Daoy (cell line): ENCODE measurements at places on chromosomes 13 and 19. TPM values are rescaled to one million over a fixed set of nuclear protein-coding genes. Genes with fewer than 3 reads are reported as not detected.

ZSCAN5B gene
- not detected in 2 replicates for total RNA-seq

DNA sequence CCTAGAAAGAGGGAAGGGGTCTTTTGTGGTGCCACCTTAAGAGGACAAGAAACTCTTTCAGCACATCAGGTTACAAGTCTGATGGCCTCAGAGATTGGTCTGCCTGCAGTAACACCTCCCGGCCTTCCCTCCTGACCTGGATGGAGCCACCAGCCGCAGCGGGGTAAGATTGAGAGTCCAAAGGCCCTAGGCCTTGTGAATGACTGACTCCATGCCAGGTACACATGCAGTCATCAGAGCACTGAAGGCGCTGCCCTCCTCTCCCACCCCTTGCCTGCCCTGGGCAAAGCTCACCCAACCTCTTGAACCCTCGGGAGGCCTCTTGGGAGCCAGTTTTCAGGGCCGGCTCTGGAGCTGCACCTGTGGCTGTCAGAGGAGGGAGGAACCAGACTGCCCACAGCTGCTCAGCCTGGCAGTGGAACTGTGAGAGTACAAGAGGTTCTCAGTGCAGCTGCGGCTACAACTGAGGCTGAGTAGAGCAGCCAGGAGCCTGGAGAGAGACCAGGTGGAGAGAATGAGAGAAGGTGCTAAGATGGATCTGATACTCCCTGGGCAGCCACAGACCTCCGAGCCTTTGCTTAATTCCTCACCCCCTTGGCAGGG is 23.8 kb upstream of the C13orf42 start:
- DNase-seq: no peak

LYPD5 gene
- total RNA-seq: 0.89 and 2.9 TPM in 2 replicates

DNA sequence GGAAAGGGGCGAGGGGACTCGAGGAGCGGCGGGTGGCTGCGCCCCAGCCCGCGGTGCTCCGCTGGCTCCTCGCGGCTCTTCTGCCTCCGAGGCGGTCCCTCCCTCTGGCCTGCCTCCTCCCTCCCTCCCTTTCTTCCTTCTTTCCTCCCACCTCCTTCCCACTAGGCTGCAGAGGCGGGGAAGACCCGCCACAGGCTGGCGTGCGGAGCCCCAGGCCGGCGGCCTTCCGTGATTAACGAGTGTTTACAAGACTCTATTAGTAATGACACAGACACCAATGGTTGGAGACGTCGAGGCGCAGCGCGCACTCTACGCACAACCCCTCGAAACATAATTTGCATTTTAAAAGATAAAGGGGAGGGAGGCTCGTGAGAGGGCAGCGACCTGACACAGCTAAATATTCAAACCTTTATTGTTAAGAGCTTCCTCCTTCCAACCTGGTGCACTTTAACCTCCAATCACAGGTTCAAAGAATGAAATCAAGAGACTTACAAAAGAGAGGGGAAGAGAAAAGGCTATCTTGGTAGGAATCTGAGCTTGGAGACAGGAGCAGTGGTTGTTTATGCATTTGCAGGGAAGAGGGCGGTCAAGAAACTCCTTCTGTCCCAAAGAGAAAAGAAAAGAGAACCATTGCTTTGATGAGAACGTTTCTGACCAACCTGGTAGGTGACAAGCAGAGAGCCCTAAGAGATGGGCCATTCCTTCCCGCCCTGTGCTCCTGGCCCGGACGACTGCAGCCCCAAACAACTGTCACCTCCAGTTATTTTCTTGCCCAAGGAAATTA is at the start of gene CDX2:
TSS of gene CDX2 (minus strand) at position 234 of the 784 bp plus-strand sequence. CDS start 309 bp downstream, outside the sequence.
- DNase-seq: no peak

GSX1 gene
- total RNA-seq: not detected in 2 replicates

ZNF440 gene
- total RNA-seq: 2.9 and 5.2 TPM in 2 replicates

B3GNT8 gene
- 0.06 TPM in 1 of 2 replicates, not detected in the other for total RNA-seq

GRCh38 chr13:42752731-42753130 is 28.7 kb upstream of the FAM216B start:
- no peak for DNase-seq

DNA sequence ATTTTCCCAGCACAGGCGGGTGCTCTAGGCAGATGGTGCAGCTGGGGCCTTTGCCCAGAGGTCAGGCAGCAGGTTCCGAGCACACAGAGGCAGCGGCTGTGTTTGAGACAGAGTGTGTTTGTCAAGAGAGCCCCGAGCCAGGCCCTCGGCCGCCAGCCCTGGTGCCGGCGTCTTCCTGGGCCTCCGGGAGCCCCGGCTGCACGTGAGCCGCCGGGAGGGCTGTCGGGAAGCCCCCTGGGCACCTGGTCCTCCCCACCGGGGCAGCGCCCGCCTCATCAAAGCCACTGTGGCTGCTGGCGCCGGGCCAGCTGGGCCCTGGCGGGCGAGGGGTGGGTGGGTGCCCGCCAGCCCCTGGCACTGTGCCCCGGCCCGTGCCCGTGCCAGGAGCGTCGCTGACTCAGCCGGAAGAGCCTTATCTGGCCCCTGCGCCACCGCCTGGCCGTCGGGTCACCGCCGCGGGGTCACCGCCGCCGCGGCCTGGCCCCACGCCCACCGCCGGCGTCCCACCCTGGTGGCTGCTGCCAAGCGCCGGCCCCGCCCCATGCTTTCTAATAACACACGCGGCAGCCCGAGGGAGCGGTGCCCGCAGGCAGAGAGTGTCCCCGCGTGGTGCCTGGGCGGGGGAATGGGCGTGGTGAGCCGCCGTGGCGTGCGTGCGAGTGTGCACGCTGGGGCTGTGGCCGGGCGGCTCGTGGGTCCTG is 14.9 kb downstream of the ARID3A start:
- DNase-seq: peak; percentile 84

GRCh38 chr13:95250961-95251360 is 50.3 kb downstream of the ABCC4 start:
- DNase-seq: no peak

DNA sequence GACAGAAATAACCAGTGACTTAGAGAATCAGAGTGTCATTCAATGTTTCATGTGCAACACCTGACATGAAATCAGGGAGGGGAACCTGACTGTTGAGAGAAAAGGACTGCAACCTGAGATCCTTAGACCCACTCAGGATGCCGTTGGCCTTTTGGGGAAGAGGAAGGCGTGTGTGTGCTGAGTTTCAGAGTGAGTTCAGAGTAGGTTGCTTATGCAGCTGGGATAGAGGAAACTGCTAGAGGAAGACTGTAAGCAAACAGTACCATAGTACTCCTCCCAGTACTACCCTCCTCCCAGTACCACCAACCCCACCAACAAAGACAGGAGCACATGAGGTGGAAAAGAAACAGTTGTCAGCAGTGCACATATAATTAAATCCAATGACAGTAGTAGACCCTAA is 63.7 kb downstream of the KL start:
- no peak for DNase-seq

CRLF1 gene
- 0.40 TPM in 1 of 2 replicates, not detected in the other for total RNA-seq

- no peak for DNase-seq
These were observed 3.9 kb downstream of the STXBP2 start for GRCh38 chr19:7640803-7641202.

FUT1 gene
- total RNA-seq: 0.39 TPM in 1 of 2 replicates, not detected in the other

UBE2S gene
- 317 and 338 TPM in 2 replicates for total RNA-seq

DNA sequence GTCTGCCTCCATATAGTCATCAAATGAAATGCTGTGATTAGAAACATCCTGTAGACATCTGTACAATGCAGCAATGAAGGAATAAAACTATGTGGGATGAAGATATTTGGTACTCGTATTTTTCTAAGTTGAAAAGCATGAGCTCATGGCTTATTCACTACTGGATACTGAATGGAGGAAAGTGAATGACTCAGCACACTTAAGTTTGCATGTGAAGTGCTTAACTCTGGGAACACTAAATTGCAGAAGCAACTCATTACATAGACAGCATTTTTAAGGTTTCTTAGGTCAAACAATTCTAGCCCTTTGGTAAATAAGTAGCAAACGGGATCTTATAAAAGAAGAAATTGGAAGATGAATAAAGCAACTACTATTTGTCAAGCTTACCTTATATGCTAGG is 429.0 kb upstream of the MIR17HG start:
- no peak for DNase-seq

DNA sequence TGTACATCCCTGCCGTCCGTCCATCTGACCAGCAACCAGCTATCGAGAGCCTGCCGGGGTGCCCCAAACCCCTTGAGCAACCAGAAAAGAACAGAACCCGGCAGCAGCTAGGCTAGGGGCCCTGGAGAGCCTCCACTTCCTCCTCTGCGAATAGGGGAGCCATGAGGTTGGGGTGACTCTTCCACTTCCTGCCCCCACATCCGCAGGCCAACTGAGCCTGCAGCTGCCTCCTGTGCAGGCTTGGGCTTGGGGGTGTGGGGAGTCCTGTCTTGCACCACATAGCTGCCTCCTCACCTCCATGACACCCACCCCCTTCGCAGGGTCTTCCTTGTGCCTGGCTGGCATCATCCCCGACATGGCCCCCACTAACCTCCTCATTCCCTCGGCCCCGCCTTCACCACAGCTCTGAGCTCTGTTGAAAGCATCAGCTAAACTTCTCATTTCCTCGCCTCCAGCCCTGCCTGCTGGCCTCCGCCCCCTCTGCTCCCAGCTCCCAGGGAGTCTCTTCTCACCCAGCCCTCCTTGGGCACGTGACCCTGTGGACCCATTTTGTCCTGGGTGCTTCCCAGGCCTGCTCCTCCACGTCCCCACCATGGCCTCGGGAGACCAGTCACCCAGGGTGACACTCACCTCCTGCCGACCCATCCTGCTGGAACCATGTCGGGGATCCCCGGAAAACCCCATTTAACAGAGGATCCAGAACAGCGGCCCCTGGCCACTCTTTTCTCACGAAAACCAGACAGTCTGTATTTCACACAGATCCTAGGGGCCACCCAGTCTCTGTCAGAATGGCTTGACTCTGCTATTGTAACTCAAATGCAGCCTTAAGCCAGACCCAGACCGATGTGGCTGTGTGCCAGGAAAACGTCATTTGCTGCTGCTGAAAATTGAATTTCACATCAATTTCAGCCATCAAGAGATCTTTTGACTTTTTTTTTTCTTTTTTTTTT is 50.4 kb downstream of the MYO9B start:
- DNase-seq: no peak

GRCh38 chr19:56839652-56840450 is 675 bp downstream of the PEG3 start:
- peak; percentile 88 for DNase-seq

DNA sequence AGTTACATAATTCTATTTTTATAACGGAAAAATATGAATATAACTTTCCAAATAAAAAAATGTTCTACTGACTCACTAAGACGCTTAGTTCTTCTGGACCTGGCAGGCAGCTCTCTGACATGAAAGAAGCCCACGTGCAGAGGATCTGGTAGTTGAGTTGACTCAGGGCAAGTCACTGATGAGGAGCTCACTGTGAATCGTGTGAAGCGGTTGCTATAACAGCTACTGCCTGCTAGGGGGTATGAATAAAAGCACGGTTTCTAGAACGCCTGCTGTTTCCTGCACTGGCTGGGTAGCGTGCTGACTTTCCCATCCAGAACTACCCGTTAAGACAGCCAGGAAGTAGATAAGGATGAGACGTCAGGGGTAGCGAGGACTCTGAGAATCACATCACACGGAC is 54.7 kb upstream of the WASF3 start:
- peak; percentile 73 for DNase-seq

DNA sequence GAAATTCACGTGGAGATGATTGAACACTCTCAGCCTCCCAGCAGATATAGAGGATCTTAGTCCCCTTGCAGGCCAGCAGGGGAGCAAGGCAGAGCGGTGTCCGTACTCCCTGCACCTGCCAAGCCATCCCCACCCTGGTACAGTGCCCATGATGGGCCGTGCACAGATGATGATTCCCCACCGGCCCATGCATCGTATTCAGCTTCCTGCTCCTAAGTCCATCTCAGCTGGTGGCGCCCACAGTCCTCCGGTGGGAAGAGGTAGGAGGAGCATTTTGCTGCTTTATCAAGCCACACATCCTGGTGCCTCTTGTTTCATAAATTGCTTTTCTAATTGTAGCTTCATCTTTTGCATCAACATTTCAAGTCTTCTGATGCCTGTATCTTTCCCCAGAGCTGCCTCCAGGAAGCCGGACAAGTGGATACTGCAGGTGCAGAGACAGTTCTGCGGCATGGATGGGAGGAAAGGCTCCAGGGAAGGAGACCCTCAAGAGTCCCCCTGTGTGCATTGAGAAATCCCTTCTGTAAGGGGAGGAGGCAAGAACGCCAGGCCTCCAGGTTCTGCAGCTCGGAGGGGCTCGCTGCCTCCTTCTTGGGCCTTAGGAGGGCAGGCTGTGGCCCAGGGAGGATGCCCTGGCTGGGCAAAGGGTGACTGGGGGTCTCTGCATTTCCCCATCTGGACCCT is 55.3 kb downstream of the F2RL3 start:
- no peak for DNase-seq

DNA sequence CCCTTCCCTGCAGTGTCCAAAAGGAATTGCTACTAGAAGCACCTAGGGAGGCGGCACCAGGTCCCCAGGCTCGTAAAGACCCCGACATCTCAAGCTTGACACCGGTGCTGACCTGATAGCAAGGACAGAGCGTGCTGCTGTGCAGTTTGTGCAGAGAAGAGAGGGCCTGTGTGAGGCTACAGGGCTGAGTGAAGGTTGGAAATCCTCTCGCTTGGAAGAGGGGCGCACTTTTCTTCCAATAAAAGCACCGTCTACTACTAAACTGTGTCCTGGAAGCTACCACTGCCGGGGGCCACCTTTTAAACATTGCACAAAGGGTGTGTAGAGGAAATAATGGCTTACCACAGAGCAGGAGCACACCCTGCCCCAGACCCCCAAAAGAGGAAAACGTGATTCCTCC is 11.0 kb downstream of the TMEM272 start:
- DNase-seq: no peak

DNA sequence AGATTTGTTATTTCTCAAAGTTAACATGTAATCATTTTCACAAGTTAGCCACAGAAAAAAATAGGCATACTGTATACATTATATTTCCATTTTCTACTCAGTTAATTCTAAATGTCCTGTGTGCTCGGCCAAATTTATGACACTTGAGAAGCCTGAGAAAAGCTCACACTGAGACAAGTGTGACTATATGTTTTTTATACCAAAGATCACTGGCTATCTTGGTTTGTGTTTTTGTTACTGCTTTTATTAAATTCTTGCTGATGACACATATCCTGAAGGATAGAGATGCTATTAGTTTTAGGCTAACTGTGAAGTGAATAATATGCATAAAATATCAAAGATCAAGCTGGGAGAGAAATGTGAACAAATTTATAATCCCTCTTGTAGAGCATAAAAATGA is 49.3 kb upstream of the IL17D start:
- DNase-seq: peak; percentile 2
